ENCODE measurements at places on chromosomes 6 and 20.

GRCh38 chr20:23393996-23394775 is 27.1 kb downstream of the NAPB start:
- no peak for DNase-seq

DNA sequence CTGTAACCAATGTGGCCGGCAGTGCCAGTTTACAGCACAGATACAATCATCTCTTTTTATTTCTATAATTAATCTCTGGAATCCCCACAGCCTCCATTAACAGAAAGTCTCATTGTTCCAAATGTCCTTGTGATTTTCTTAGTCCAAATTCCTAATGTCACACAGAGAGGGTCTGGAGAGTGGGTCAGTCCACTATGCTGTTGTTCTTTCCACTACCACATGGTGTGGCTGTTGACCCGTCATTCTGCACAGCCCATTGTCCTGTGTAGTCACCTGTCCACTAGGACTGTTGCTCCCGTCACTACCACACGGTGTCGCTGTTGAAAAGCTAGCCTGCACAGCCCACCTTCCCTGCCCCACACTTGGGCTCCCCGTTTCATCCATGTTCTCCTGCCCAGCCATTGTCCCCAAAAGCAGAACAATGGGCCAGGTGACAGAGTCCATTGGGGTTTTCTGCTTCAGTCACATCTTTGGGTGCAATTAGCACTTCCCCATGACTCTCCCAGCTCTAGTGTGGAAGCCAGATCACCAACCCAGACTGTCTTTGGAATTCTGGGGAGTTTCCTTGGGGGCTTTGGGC is 8.6 kb upstream of the LBP start:
- peak; percentile 83 for DNase-seq

DNA sequence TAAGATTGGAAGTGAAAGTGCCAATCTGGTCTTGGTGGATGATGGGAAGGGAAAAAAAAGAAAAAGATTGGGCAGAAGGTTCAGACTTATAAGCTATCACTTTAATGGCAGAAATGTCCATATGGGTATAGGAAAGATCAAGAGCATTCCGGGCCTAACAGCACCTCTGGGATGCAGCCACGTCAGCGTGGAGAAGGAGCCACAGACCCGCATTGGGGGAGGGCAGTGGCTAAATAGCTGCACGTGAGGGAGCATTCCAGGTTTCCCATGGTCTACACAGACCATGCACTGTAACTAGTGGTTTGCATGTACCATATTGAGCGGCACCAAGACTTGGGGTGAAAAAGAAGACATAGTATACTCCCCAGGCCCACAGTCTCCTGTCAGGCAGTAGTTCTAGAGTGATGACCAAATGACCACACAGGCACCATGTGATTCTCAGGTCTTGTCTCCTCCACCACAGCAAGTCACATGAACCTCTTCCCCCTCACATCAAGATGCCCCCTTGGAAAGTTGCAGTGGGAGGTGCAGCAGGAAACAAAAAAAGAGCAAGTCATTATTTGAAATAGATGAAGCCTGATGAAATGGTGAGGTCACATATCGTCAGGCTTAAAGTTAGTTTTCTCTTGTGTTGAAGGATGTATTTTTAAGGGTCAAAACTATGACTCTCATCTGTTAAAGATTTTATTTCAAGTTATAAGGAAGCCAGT is 94.4 kb upstream of the TNFAIP3 start:
- no peak for DNase-seq

GRCh38 chr6:67639161-67639560 is 995.9 kb upstream of the ADGRB3 start:
- DNase-seq: no peak

DNA sequence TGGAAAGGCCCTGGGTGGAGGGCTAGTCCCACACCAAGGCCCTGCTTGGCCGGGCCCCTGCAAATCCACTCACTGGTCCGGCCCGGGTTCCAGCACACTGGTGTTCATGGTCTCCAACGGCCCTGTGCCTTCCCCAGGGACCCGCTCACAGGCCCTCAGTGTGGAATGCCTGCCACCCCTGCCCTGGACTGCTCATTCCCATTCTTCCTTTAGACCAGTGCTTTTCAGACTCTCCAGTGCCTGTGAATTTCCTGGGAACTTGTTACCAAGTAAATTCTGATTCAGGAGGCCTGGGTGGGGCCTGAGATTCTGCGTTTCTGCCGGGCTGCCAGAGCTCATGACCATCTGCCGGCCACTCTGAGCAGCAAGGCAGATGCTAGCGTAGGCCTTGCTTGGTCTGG is 5.7 kb upstream of the PXDC1 start:
- DNase-seq: no peak

DNA sequence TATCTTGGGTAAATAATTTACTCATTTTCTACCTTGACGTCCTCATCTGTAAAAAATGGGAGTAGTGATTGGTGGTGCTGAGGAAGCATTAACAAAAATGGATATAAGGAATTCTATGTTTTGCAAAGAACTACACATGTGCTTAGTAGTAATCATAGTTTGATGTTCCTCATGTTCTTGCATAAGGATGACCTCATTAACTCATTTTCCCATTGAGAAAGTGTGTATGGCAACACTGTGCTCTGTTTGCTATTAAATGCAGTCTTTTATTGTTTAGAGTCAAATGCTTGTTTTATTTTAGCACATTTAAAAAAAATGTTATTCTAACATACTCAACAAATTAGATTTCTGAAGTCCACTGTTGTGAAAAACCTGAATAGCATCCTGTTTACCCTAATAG is 211.2 kb upstream of the RSPO3 start:
- DNase-seq: no peak

GRCh38 chr20:3613821-3614440 is 49.3 kb downstream of the GFRA4 start:
- DNase-seq: no peak

DNA sequence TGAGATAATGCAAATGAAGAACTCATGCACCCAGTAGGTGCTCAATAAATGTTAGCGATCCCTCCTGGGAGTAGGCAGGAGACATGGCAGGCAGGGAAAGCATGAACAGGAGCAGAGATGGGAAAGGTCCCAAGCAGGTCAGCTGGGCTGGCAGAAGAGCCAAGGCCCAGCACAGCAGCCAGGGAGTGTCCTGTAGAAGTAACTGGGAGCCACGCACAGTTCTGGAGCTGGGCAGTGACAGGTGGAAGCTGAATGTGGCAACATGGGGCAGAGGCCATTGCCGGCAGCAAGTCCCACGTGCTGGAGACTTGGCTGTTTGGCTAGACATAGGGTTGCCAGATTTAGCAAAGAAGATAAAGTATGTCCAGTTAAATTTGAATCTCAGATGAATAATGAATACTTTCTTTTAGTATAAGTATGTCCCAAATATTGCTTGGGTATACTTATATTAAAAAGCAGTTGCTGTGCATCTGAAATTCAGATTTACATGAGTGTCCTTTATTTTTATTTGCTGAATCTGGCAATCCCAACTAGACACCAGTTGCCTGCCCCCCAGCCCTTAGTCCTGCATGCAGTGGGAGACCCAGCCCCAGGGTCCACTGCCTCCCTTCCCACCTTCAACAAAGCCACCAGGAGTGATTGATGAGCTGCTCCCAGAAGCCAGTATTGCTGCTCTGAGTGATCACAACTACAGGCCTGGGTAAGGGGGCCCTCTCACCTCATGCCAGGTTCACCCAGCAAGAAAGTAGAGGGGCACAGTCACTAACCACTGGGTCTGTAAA is 3.7 kb upstream of the LPIN3 start:
- DNase-seq: no peak

- DNase-seq: no peak
Measured at GRCh38 chr6:36599791-36600209, 5.6 kb downstream of the SRSF3 start.

DNA sequence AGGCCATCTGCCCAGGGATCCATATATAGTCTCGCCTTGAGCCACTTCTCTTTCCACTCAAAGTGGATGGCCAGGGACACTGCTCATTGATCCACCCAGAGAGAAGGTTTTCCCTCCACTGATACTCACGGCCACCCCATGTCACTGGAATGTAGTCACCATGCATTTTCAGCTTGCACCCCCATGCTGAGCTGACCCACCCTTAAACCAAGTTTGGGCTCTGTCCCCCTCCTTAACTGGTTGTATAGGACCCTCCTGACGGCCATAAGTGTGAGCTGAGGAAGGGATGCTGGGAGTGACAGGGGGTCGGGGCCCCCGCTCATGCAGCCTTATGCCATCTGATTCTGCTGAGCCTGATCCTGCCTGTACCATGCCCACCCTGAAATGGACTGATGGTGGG is 25.7 kb downstream of the SUMO4 start:
- no peak for DNase-seq

DNA sequence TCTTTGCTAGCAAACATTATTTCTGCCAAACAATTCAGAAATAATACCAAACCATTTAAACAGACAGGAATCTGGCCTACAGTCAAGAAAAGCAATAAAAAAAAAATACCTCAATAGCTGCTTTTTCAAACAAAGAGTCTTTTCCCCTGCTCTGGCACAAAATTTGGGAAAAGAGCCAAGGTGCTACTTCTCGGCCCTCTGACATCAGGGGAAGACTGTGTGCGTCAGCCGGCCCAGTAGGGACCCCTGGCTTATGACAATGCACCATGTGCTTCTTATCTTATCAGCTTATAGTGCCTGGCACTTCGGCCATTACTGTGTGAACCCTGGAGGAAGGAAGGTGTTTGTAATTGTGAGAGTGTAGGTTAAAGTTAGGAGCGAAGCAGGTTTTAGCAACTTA is 89.4 kb downstream of the PDE10A start:
- peak; percentile 26 for DNase-seq

- no peak for DNase-seq
Measured at GRCh38 chr6:139395891-139396301, 21.4 kb upstream of the CITED2 start.

- DNase-seq: no peak
Measured at GRCh38 chr6:46440141-46440540, 51.1 kb downstream of the RCAN2 start.

DNA sequence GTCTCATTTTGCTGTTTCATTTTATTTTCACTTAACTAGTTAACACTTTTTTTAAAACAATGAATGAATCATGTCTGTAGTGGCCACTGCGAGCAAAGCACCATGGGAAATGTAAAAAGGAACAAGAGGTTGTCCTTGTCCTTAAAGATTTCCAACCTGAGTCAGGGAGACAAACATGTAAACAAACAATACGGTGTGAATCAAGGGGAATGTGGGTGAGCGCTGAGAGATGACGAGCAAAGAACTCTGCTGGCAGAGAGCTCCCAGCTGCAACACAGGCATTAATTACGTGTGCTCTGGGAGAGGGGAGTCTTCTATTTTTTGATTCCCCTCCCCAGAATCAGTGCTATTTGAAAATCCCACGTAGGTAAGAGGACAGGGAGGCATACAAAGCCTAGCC is 84.3 kb downstream of the ATXN1 start:
- DNase-seq: no peak

DNA sequence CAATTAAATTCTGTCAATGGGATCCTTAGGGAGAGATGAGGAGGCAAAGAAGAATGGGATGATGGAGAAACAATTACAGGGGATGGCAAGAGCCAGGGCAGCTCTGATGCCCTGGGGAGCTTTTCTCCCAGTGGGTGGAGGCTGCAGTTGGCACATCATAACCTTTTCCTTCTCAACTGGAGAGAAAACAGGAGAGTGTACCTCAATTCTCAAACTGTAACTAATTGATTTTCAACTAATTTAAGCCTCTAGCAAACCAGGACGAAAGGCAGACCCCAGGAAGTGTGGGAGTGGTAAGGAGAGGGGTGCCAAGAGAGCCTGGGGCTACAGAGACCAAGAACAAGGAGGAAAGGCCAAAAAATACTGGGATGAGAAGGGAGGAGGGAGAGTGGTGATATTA is 5.7 kb downstream of the BMP5 start:
- no peak for DNase-seq

DNA sequence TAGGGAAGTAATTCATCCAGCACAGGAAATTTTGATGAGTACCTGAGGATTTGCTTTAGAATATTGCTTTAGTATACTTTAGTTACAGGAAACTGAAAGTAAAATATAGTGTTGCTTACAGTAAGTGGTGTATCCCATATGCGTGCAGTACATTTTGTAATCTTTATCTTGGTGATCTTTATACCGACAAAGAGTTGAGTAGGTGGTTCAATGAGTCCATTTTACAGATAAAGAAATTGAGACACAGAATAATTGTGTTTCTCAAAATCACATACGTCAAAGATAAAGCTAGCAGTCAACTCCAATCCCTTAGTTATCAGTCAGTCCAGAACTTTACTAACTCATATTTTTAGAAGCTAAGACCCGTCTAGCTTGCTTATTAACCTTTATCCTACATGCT is 65.8 kb upstream of the E2F3 start:
- no peak for DNase-seq

DNA sequence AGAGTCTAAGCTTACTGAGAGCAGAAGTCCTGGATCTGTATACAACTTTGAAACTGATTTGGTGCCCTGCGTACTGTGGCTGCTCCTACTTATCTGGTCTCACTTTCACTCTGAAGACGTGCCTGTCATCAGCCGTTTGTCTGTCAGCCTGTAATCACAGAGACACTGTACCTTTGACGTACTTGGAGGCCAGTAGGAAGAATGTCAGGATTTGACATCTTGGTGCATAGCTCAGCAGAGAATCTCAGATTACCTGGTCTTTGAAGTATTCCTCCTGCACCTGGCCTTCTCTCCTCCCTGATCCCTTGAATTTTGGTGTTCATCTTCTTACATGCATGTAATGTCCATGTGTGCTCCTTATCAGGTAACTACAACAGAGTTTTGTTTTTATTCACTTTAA is 37.7 kb downstream of the DSE start:
- no peak for DNase-seq

DNA sequence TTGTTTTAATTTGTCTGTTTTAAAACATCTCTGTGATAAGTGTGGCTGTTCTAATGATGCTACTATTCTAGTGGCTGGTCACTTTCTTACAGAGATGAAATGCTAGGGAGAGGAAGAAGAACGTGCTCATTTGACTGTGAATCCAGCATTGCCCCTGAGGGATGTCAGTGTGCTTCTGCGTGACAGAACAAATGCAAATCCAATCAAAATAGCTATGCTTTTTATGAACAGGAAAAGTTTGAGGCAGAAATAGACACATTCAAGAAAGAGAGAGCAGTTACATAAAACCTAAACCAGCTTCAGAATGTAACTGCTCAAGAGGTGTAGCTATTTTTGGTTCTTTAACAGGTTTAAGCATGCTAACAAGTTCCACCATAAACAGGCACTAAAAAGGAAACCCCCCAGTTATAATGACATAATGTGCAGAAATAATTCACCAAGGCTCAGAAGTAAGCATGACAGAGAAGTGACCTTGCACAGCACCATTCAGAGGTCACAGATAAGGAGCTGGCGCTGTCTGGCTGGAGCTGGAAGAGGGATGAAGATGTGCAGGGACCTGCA is 385.3 kb downstream of the EPM2A start:
- DNase-seq: peak; percentile 55

- no peak for DNase-seq
Measured at GRCh38 chr6:141048451-141048850, 1084.3 kb upstream of the GJE1 start.
